ENCODE measurements at places on chromosomes 13 and 19. TPM values are rescaled to one million over a fixed set of nuclear protein-coding genes. Genes with fewer than 3 reads are reported as not detected.

Gene FXYD7
- 10.1 TPM for total RNA-seq

DNA sequence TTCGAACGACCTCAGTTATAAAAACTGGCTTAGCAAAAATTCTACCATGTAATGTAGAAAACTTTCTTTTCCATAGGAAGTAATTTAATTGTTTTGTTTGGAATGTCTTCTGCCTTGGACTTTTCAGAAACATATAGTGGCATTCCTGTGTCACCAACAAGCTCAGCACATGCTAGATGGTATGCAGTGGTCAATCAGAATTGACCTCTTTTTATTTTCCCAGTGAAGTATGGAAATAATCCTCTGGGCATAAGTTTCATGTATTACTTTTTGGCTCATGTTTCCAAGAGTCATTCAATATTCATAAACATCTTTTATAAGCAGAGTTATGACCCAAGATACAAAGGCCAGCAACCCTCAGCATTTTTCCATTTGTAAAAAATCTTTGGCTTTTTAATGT lies 33.6 kb downstream of the NALCN start:
- no peak for DNase-seq

GRCh38 chr13:80050252-80050651 lies 290.7 kb downstream of the SPRY2 start:
- no peak for DNase-seq

Gene CAPS
- total RNA-seq: 68.0 TPM

GRCh38 chr19:32367948-32368536 lies 22.6 kb downstream of the ZNF507 start:
- no peak for DNase-seq

Gene MIER2
- total RNA-seq: 17.5 TPM

- DNase-seq: no peak
Measured at GRCh38 chr19:54532528-54532927, 29.9 kb downstream of the LAIR2 start.

Gene ZNF45
- total RNA-seq: 29.6 TPM

DNA sequence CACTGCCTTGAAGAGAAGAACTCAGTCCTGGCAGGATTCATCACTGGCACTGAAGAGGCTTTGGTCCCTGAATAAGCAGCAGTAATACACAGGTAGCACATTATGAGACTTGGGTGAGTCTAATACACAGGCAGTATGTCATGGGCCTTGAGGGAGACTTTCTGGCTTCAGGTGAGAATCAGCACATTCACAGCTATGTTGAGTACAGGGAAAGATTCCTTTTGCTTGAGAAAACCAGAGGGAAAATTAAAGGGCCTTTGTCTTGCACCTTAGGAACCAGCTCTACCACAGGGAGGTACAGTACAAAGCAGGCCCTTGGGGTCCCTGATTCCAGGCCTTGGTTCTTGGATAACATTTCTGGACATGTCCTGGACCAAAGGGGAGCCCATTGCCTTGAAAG lies 484.6 kb downstream of the RFC3 start:
- DNase-seq: no peak

Gene CD209
- total RNA-seq: 0.28 TPM

Gene IGFL1
- total RNA-seq: not detected

DNA sequence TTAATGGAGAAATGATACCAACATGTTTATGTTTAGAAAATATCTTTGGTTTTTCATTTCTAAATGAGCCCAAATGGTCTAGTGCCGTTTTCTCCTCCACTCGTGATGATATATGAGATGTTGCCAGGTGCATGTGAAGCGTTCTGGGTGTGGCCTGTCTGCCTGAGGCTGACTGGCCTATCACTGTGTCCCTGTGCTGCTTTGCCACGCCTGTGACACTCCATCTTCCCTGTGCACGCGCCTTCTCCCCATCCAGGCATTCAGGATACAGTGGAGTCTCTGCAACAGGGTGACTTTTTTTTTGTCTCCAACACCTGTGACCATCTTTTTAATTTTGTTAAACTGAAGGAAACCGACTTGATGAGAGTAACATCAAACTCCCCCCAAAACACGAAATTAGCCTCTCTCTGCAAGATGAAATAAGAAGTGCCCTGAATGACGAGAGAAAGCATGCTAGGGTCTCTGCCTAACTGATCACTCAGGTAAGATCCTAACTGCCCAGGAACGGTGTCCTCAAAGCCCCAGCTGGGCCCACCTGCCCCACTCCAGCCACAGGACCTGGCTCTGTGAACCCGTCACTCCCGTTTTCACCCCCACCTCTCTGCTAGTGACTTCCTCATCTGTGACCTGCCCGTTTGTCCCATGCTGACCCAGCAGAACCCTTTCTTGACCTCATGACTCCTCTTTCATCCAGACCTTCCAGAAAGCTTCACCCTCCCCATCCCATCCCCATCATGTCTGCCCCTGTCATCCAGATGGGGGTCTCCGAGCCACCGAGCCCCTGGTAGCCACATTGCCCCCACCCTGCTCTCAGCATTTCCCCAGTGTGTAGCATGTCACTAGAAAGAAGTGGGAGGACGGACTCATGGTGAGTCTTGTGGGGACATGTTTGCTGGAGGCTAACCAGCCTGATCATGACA lies 33.2 kb upstream of the TFDP1 start:
- no peak for DNase-seq

Gene SNRPD2
- 380 TPM for total RNA-seq

DNA sequence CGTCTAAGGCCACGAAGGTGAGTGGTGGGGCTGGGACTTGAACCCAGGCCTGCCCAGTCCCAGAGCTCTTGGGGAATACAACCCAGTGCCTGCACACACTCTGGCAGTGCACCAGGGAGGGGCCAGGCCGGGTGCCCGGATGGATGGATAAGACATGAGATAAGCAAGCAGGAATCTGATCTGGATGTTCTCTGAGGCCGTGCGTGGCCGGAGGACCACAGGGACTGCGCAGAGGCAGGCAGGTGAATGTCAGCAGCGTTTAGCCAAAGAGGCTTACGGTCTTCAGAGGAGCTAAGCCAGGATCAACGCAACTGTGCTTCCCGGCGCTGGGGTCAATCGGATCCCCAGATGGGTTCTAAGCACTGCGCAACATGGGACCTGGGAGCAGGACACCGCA lies 1.5 kb downstream of the ZNF787 start:
- no peak for DNase-seq

Gene TBXA2R
- 0.64 TPM for total RNA-seq

GRCh38 chr19:6374711-6375410 lies 872 bp downstream of the PSPN start:
- no peak for DNase-seq

- DNase-seq: no peak
Measured at GRCh38 chr19:3282155-3282554, 57.7 kb downstream of the CELF5 start.

DNA sequence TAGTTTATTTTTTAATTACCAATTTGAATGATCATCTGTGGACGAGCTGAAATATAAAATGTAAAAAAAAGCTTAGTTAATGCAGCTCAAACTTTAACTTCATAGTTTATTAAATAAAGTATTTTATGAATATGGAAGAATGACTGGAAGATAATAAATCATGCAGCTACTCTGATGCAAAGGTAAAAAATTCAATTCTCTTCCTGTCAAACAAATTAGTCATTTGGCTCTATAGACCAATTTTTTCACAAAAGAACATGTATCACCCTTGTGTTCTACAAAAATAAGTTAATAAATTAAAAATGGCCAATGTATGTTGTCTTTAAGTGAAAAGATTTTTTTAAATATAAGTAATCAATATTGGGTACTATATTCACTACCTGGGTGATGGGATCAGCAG lies 26.2 kb downstream of the EXOSC8 start:
- DNase-seq: no peak

GRCh38 chr19:56089344-56089743 lies 31.8 kb downstream of the ZNF787 start:
- no peak for DNase-seq

DNA sequence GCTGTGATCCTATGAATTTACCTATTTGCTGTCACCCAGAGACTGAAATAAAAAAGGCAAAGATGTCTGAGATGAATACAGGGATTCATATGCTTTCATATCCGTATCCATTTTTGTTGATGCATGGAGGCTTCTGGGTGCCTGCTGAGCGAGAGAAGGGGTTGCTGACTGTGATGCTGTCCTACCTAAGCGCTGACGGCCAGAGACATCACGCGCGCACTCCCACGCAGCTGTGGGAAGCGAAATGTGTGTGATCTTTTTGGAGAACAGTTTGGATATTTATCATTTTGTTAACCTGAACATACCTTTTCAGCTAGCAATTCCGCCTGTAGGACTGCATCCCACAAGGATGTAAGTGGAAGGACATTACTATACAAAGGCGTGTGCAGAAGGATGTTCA lies 23.9 kb downstream of the TSHZ3 start:
- no peak for DNase-seq

GRCh38 chr19:6412447-6413091 lies 12.0 kb downstream of the KHSRP start:
- peak; percentile 50 for DNase-seq

DNA sequence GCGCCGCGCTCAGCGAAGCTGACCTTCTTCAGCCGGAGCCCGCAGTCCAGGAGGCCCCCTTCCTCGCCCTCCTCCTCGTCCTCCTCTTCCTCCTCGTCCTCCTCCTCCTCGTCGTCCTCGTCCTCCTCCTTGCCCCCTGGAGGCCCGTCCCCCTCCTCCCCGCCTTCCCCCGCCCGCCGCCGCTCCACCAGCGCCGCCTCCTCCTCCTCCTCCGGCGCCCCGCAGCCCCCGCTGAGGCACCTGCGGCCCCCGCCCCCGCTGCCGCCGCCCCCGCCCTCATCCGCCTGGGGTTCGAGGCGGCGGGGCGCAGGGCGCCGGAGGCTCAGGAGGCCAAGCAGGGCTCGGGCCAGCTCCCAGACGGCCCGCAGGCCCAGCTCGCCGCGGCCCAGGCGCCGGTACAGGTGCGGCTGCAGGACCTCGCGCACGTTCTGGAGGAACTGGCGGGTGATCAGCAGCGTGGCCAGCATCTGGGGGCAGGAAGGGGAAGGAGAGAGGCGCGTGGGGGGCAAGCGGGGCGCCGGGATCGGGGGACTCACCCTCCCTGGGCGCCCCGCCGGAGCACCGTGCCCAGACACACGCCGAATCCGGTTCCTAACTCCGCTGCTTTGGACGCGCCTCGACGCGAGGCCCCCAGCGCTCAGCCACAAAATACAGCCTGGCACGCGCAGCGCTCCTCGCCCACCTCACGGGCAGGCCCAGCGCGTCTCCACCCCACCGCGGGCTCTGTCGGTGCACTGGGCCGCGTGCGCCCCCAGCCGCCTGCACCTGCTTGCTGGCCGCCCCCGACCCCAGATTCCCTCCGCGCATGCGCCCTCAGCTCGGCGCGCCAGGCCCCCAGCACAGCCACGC lies 5.9 kb downstream of the ANO8 start:
- DNase-seq: peak; percentile 30

DNA sequence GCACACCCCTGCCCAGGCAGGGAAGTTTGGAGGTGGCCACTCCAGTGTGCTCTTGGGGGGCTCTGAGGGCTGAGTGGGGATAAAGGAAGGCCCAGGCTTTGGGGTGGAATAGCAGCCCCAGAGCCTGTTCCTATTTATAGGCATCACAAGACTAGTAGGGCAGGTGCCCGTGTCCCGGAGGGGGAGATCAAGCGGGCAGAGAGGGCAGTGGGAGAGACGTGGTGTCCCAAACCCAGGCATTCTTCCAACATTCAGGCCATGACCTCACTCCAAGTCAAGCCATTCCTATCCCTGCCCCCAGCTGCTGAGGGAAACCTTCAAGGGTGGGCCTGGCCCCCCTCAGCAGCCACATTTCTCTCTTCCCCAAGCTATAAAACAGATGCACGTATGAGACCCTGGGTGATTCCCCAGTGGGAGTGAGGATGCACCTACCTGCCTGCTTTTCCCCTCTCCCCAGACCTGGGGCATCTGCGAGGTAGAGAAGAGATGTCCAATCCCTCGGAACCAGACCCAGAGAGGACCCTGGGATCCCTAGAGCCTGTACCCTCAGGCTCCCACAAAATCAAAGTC lies 3.9 kb downstream of the WIZ start:
- DNase-seq: no peak

GRCh38 chr13:99087954-99088491 lies 110.2 kb upstream of the DOCK9 start:
- DNase-seq: no peak

Gene MBD3L2
- total RNA-seq: not detected

Gene SYNGR4
- not detected for total RNA-seq

GRCh38 chr13:51501592-51502152 lies 48.8 kb upstream of the INTS6 start:
- no peak for DNase-seq

Gene ZNF808
- total RNA-seq: 61.7 TPM

Gene OLFM2
- total RNA-seq: 10.4 TPM

GRCh38 chr19:38666663-38667511 lies 19.4 kb downstream of the ACTN4 start:
- DNase-seq: no peak

Gene MAP4K1
- 346 TPM for total RNA-seq

Gene ZNF667
- total RNA-seq: not detected

- DNase-seq: no peak
Measured at GRCh38 chr13:91664039-91664438, 265.6 kb downstream of the GPC5 start.

Gene GRIK5
- total RNA-seq: 0.17 TPM

DNA sequence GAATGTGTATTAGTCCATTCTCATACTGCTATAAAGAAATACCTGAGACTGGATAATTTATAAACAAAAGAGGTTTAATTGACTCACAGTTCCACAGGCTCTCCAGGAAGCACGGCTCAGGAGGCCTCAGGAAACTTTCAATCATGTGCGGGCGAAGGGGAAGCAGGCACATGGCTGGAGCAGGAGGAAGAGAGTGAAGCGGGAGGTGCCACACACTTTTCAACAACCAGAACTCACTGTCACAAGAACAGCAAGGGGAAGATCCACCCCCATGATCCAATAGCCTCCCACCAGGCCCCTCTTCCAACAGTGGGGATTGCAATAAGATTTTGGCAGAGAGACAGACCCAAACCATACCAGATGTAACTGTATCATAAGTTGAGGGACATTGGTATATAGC lies 72.7 kb downstream of the IRS2 start:
- no peak for DNase-seq

Gene MBD3L3
- total RNA-seq: not detected

DNA sequence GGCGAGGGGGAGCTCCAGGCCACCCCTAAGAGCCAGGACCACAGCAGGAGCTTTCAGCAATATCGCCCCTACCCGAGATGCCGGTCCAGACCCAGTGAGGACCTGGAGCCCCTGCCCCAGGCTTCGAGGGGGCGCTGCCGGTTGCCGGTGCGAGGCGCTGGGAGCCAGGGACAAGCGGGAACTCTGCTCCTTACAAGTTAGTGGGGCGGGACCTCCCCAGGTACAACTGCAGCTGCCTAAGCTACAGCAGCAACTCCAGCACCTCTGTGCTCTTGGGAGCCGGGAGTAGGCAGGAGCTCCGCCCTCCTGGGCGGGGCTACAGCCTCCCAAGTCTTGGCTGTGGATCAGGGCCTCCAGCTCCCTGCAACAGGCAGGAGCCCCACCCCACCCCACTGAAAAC lies 15.2 kb upstream of the TSC22D1 start:
- DNase-seq: no peak

GRCh38 chr19:16001481-16002312 lies 52.9 kb downstream of the OR10H4 start:
- peak; percentile 53 for DNase-seq

Gene OR7A5
- not detected for total RNA-seq

Data from CD4-positive, alpha-beta memory T cell (primary cell).